ENCODE measurements at places on chromosomes 5 and 9.
A peak's percentile ranks its signal among the peaks of the same experiment; 100 is the strongest.

DNA sequence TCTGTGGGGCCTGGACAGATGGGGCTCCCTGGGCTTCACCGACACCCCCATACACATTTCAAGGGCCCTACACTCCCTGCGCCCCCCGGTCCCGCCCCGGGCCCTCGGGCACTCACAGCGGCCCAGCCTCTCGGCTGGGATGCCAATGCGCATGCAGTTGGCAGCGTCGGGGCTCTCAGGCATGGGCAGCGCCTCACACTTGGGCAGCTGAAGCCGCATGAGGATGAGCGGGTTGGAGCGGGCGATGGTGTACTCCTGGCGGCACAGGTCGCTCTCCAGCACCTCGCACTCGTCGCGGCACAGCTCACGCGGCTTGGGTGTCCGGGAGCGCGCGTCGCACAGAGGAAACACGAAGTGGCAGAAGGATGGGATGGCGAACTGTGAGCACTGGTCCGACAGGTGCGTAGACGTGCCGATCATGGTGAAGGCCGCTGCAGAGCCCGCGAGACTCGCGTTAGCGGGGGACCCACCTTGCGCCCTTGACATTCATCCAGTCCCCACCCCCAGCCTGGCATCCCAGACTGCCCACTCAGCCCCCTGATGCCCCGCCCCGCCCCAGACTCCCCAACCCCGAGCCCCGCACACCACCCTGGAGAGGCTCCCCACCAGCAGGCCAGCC lies 216.9 kb downstream of the ROR2 start:
- DNase-seq = no peak

DNA sequence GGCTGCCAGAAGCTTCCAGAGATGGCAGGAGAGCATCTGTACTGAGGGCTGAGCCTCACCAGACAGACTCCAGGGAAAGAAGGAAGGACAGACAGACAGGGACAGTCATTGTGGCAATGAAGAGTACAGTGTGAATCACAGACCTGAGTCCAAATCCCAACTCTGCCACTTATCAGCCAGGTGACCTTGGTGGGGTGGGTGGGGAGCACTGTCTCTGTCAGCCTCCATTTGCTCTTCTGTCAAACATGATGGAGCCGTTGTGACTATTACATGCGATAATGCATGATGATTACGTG lies 85.9 kb upstream of the FSTL4 start:
- DNase-seq = no peak

DNA sequence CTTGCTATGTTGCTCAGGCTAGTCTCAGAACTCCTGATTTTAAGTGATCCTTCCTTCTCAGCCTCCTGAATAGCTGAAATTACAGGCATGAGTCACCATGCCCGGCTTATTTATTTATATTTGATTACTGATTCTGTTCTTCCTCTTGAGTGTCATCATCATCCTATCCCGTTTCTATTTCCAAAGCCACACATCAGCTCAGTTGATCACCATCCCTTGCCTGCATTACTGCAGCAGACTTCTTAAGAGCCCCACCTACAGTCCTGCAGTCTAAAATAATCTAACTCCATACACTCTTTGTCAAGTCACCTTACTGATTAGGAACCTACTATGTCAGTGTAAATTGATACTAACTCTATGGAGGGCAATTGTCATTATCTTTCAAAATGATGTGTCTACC lies 138.9 kb upstream of the RAI14 start:
- no peak for DNase-seq

- DNase-seq = no peak
These were observed 69.1 kb downstream of the ZNF366 start for GRCh38 chr5:72438141-72438540.

GRCh38 chr5:115673596-115673995 lies 47.8 kb upstream of the TMED7 start:
- DNase-seq = no peak

GRCh38 chr5:15002173-15002572 lies 130.6 kb upstream of the ANKH start:
- DNase-seq = no peak

GRCh38 chr5:33975852-33976251 lies 8.6 kb downstream of the SLC45A2 start:
- no peak for DNase-seq

DNA sequence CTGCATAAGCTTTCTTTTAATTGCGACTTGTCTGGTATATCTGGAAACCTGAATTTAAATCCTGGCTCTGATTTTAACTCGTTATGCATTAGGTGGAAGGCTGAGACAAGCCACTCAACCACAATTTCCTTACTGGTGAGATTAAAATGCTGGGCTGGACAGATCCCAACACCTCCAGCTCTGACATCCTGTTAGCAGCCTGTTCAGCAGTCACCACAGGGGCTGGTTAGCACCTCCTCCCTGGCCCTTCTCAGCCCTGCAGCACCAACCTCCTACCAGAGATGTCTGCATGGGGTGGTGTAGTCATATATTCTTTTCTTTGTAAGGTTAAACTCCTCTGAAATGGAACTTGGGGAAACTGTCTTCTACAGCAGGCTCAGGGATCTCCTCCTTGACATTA lies 156.5 kb upstream of the NFIL3 start:
- DNase-seq = no peak

DNA sequence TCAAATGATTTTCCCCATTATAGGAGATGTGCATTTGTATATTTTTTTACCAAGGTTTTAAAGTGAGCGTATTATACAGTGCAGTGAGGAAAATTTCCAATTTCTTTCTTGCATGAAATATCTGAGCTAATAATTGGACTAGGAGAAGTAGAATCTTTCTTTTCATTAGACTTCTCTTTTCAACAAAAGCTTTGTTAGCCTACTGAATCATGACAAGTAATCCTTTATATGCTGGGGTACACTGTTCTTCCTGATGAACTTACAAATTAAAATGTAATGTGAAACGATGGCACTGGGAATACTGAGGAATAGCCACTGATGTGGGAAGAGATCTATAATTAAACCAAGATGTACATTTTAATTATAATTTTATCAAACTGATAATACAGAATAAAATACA lies 829.6 kb downstream of the PTPRD start:
- DNase-seq = no peak

GRCh38 chr9:135926402-135927194 lies 19.3 kb upstream of the CAMSAP1 start:
- peak; percentile 81 for DNase-seq

GRCh38 chr9:37035648-37036370 lies 1.7 kb upstream of the PAX5 start:
- no peak for DNase-seq

- DNase-seq = no peak
These were observed 184.7 kb downstream of the CARTPT start for GRCh38 chr5:71903808-71904207.

- no peak for DNase-seq
These were observed 110.7 kb downstream of the CAAP1 start for GRCh38 chr9:26781906-26782305.

GRCh38 chr5:19918780-19919179 lies 69.2 kb downstream of the CDH18 start:
- no peak for DNase-seq

GRCh38 chr5:76762484-76762883 lies 46.6 kb downstream of the F2R start:
- DNase-seq = no peak

DNA sequence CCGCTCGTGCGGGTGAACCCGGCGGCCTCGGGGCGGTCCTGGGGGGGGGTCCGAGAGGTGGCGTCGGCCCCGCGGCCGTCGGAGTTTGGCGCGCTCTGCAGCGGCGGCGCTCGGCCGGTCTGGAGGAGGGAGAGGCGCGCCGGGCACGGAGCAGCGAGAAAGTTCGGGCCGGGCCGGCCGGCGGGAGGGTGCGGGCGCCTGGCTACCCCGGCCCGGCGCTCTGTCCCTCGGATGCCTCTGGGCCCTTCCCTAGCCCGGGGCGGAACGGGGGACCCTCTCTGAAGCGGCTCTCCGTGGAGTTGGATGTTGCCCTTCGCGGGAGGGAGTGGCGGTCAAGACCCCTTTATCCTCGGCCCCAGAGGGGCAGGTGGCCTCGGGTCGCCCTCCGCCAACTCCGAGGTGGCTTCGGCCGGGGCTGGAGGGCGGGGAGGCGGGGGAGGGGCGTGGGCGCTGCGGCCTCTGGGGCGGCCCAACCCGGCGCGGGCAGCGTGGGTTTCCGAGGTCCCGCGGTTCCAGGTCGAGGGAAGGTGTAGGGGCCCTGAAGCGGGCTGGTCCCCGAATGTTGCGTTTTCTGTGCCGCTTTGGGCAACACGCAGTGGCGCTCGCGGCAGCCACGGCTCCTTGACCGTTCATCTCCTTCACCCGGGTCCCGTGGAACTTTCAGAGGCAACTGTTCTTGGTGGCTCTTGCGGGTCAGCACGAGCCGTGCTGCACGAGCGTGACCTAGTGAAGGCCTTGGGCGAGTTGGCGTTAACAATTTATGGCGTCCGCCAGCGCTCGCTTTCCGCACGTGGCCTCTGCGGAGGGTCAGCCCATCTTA lies 290.5 kb downstream of the DOCK8 start:
- peak; percentile 44 for DNase-seq

GRCh38 chr9:12851341-12852090 lies 76.7 kb downstream of the LURAP1L start:
- DNase-seq = no peak

DNA sequence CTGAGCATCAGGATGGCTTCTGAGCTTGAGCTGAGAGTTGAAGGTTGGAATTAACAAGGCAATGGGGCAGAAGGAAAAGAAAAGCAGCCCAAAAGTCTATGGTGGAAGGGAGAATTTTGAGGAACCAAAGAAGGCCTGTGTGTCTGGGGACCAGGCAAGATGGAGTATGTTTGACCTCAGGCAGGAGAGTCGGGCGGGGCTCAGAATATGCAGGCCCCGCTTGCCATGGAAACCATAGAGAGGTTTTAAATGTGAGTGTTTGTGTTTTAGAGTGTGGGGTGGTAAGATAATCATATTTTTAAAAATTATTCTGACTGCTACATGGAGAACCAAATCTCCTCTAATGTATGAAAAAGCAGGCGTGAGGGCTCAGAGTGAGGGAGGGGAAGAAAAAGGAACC lies 174.0 kb upstream of the PPP2R2B start:
- no peak for DNase-seq

GRCh38 chr5:6084376-6084775 lies 294.0 kb downstream of the MED10 start:
- no peak for DNase-seq

GRCh38 chr5:73067213-73067612 lies 53.2 kb upstream of the TMEM171 start:
- no peak for DNase-seq

DNA sequence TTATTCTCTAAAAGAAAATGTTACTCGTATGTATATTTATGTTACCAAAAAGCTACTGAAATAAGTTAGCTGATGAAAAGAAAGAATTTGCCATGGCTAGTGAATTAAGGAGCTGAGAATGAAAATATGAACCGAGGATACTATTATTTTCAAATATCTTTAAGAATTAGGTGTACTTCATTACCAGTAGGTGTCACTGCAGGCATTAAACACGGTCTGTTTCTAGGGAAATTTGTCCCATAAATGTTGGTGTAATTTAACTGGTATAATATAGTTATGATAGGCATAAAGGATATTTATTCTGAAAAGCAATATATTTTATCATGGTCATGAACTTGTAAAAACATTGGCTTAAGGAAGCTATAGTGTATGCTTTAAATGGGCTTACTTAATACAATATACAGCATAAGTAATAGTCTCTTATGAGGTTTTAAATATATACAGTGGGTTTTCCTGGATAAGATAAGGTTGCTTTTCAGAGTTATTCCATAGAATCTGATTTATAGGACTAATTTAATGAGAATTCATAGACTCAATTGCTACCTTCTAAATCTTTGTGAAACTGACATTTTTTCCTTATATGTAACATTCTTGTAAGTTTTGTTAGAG lies 72.4 kb upstream of the MPDZ start:
- DNase-seq = peak; percentile 61

GRCh38 chr5:141489841-141490240 lies 960 bp downstream of the PCDHGC5 start:
- DNase-seq = no peak

DNA sequence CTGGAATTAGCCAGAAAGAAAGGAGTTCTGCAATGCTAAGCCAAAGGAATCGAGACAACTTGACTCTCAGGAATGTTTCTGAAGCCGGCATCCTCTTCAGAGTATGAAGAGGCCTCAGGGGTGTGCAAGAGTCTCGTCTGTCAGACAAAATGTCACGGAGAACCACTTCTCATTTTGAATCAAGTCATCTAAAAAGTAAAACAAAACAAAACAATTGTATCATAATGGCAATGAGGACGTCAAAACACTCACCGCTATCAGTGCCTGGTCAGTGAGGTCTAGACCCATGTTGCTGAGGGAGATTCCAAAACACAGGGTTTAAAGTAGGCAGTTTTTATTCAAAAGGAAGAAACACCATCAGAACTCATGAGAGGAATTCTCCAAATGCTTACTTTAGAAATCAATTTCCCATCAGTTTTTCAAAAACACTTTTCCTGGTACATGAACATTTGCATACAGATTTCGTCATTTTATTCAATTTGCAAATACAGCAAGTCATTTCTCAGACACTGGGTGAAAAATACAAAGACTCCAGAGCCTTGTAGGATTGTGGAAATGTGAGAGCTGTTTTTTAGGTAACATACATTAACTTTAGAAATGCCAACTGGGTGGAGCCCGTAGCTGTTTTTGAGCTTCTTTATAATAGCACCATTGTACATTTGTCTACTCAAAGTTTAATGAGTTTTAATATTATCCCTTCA lies 89.5 kb upstream of the MAP3K1 start:
- no peak for DNase-seq

- DNase-seq = no peak
These were observed 51.5 kb downstream of the PSD2 start for GRCh38 chr5:139847091-139847490.

DNA sequence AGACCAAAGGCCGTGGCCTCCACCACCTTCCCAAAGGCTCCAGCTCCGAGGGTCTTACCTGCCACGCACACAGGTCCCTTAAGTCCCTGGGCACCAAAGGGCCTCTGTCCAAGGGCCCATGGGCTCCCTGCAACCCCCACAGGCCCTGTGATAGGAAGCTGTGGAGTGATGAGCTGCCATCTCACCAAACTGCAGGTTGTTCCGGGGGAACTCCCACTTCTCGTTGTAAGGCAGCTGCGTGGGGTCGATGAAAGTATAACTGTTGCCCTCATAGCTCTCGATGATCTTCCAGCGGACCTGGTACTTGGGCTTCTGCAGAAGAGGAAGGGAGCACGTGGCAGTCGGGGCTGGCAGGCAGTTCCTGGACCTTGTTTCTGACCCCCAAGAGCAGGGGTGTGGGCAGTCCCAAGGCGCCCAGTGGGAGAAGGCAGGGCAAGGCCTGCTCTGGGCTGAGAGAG lies 24.8 kb downstream of the CSF1R start:
- DNase-seq = no peak

- peak; percentile 56 for DNase-seq
These were observed 13.0 kb downstream of the SNX24 start for GRCh38 chr5:122858451-122858850.

- DNase-seq = no peak
These were observed 226.0 kb downstream of the GAS1 start for GRCh38 chr9:86721226-86721781.

- no peak for DNase-seq
These were observed 240.4 kb downstream of the GLIS3 start for GRCh38 chr9:4059437-4059836.
